ENCODE measurements at places on chromosomes 6 and 20.

DNA sequence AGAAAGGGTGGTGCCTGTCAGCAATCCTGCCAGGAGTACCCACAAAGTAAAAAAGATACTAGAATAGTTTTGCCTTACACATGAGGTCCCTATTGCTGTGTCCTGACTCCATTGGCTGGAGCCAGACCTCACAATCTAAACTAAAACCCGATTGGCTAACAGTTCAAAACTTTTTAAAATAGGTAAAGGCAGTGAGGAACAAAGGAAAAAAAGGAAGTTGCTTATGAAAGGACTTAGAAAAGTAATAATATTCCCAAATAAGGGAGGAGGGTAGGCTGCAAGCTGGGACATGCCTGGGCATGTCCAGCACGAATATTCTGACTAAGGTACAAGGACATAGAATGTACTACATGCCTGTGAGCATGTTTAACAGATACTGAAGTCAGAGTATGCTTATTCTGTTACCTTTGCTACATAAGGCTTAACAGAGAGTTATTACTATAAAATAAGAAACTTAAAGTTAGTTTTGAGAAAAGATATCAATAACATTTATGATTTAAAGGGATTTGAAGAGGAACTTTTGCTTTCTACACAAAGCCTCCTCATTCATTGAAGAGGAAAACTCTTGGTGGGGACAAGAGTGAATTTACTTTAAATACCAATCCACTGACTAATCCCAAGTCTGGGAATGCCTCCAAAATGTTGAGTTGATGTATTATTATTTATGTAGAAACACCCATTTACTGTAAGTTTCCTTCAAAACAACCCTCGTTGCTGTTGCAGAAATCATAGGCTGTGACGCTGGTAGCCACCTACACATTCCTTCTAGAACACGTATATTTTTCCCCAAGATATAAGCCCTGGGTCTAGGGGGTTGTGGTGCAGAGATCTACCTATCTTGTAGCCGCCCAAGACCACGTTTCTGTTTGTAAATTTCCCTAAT is 8.2 kb upstream of the MTHFD1L start:
- DNase-seq: no peak

DNA sequence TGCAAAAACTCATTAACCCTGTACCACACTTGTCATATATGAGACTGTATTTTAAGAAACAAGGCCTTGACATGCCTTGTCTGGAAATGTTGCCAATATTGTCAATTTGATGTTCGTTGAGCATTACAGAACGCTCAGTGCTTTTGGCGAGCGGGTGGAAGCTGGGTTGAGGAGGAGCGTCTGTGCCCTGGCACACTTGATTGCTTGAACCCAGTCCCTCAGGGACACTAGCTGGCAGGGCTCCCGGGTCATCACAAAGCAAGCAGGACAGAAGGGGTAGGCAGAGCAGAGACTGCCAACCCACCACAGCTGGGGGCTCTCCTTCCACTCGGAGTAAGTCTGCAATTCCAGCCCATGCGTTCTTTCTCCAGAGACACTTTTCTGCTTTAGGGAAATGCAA is 286.3 kb downstream of the KHDC1L start:
- peak; percentile 43 for DNase-seq

DNA sequence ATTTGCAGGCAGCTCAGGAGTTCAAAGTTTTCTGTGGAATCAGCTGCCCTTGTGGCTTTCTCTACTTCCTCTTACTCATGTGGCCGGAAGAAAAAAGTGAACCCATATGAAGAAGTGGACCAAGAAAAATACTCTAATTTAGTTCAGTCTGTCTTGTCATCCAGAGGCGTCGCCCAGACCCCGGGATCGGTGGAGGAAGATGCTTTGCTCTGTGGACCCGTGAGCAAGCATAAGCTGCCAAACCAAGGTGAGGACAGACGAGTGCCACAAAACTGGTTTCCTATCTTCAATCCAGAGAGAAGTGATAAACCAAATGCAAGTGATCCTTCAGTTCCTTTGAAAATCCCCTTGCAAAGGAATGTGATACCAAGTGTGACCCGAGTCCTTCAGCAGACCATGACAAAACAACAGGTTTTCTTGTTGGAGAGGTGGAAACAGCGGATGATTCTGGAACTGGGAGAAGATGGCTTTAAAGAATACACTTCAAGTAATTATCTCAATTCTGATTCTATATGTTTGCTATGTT is 1.1 kb downstream of the MGME1 start:
- no peak for DNase-seq

GRCh38 chr20:24640686-24641085 is 171.3 kb downstream of the SYNDIG1 start:
- no peak for DNase-seq

DNA sequence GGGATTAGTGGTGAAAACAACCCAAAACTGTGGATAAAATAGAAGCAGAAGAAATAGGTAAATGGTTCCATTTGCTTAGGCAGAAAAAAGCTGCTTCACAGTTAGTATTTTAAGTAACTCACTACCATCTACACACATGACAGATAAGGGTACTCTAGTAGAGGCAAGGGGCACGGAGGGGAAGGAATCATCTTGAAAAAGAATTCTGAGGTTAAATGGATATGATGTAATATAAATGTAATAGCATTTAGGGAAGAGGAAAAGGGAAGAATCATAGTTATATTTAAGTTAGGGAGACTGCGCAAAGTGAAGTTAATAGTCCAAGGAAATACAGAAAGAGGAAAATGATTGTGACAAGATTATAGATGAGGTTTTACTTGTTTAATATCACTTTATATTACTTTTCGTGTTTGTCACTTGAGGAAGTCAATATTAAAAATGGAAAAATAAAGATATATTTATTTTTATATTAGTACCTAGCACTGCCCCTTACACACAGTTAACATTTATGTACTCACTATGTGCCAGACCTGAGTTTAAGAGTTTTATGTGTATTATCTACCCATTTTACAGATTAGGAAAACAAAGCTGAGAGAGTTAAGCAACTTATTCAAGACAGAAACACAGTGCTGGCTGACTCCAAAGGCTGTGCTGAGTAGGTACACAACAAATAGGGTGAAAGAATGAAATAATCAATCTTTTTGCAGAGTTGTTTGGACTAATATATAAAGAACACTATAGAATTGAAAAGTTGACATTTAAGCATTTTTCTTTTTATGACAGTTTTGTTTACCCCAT is 128.1 kb downstream of the REV3L start:
- DNase-seq: no peak

- DNase-seq: no peak
Measured at GRCh38 chr6:43938178-43939105, 168.4 kb downstream of the VEGFA start.

DNA sequence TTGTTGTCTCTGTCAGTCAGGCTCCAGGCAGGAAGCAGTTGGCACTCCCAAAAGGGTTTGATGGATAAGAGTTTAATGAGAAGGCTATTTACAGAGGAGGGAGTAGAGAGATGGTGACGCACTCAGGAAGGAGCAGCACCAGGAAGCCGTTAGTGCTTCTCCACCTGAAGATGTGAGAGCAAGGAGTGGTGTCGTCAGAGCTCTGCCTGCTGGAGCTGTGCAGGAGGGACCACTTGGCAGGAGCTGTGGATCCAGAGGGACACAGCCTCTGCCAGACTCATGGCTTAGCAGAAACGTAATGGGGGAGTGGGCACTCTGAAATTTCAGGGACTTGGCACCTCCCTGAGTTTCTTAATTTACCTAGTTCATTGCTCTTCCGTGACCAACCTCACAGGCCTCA is 16.8 kb downstream of the DAAM2 start:
- DNase-seq: no peak

DNA sequence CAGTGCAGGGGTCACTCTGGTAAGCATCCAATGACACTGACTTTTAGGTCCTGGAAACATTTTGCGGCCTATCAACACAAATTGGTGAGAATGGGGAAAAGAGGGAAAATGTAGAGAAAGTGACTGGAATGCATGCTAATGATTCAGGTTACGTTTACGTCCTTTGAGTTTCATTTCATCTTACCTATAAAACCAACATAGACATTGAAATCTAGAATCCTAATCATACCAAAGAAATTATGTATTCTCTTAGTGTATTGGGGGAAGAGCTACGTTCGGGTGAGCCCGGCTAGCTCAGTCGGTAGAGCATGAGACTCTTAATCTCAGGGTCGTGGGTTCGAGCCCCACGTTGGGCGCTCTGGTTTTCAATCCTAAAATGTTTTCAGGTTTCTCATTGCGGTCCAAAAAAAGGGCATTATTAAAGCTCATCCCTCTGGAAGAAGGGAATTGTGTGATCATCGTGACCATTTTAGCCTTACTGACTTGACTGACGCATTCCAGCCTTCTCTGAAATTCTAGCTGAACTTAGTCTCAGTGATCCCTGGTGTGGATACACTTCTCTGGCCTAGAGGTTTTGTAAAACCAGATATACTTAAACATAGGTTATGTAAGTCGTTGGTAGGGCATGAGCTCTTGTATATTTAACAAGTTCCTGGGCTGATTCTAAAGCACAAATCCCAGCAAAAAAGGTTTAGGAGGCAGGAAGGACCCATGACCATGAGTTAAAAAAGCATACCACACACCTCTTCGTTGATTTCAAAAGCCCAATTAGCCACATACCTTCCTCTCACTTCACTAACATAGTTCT is 18.3 kb downstream of the HMGN4 start:
- peak; percentile 46 for DNase-seq

DNA sequence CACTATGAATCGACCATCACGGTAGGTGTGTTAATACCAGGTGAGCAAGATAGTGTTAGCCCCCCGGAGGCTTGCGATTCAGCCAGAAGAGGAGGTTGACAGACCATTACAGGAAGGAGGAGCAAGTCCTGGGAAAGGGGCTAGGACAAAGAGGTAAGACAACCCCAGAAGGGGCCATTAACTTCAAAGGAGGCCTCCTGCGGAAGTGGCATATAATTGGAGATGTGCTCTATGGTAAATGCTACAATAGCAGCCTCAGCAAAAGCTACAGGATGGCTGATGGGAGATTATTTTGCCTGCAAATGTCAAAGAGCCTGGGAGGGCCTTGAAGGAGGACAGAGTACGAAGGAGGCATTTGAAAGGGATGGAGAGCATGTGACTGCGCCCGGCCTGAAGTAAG is 108.6 kb upstream of the CITED2 start:
- DNase-seq: no peak

DNA sequence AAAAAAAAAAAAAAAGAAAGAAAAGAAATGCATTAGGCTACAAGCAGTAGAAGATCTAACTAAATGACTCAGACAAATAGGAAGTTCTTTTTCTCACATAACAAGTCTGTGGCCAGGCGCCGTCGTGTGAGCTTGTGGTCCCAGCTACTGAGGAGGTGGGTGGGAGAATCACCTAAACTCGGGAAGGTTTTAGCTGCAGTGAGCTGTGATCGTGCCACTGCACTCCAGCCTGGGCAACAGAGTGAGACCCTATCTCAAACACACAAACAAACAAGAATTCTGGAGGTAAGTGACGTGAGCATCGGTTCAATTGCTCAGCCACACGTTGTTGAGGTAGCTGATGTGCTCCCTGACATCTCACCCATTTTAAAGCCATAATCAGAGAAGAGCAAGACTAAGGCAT is 37.9 kb upstream of the SLC23A2 start:
- no peak for DNase-seq

DNA sequence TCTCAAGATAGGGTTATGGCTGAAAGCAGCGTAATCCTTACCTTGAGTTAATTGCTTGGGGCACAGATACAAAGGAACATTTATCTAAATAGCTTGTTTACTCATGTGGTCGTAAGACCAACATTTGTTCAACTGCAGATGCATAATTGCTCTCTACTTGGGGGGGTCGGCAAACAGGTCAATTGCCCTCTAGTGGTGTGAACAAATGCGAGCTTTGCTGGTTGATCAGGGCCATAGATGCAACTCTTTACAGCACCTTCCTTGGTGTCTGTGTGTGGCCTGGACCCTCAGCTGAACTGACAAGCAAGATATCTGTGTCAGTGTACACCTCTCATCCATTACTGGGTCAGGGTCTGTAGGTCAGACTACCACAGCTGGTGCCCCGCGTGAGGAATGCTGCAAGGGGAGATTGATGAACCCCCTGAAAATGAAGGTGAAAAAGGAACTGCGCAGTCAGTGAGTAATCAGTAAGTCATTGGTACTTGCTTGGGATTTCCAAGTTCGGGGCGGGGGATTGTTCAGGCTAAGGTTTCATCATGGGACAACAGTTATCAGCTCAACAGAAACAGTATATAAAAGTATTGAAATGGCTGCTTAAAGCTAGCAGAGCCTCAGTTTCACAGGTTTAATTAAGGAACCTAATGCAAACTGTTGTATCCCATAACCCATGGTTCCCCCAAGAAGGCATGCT is 24.0 kb downstream of the HLA-DPA1 start:
- DNase-seq: no peak

GRCh38 chr6:13304580-13305260 is 23.6 kb downstream of the TBC1D7 start:
- no peak for DNase-seq

DNA sequence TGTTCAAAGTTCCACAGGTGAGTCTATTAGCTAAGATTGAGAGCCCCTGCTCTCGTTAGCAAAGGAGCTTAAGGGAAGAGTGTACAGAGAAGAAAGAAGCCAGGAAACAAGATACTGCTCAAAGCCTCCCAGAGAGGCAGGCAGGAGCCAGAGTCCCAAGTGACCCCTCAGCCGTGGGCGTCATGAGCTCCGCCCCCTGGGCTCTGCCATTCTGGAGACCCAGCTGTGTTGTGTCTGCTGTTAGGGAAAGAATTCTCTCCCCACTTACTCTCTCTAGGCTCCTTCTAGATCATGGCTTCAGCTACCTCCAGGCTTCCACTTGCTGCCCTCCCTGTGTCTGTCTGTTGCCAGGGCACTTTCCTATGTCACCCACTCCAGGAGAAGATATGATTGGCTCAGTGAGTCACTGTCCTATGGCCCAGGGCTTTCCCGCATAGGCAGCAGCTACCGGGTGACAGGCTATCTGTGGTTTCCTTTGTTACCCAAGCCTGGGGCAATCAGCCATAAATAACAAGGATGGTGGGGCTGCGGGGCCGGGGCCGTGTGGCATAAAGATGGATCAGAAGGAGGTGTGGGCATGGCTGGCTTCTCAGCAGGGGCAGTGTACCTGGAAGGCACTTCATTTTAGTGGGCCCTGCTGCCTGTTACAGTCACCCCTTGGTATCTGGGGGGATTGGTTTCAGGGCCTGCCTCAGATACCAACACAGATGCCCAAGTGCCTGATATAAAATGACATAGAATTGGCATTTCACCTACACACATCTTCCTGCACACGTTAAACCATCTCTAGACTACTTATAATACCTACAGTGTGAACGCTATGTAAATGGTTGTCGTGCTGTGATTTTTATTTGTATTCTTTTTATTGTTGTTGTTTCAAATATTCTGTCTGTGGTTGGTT is 118.9 kb downstream of the ARMC2 start:
- no peak for DNase-seq

Measured in D341Med (cell line).